ENCODE measurements at places on chromosomes 7 and 10.
A peak's percentile ranks its signal among the peaks of the same experiment; 100 is the strongest.

DNA sequence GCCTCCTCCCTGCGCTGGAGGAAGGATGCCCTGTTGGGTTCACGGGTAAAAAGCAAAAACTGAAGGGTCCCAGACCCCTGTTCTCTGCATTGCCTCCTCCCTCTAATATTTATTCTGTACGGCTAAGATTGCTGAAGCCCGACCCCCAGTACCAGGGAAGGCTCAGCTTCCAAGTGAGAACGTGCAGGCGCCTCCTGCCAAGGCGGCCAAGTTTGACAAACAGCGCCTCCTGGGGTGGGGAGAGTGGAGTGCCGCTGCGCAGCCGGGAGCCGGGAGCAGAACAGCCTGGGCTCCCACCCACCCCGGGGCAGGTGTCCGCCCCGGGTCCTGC, 4.7 kb upstream of the EBF3 start:
- no peak for DNase-seq

GRCh38 chr10:78139341-78139740, 105.7 kb downstream of the RPS24 start:
- DNase-seq: no peak

DNA sequence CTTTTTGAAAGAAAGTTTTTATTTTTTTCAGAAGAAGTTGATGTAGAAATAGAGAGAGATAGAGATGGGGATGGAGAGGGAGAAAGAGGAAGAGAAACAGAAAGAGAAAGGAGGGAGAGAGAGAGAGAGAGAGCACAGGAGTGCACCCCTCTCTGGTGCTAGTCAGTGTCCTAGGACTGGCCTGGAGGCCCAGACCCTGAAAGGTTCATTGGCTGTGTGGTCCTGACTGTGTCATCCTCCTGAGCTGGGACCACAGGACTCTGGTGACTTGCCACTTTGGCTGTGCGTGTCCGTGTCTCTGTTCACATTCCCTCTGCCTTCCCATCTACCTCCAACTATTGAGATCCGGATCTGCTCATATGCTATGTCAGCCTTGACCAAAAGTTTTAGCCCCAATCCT, 62.1 kb upstream of the SHH start:
- DNase-seq: no peak

DNA sequence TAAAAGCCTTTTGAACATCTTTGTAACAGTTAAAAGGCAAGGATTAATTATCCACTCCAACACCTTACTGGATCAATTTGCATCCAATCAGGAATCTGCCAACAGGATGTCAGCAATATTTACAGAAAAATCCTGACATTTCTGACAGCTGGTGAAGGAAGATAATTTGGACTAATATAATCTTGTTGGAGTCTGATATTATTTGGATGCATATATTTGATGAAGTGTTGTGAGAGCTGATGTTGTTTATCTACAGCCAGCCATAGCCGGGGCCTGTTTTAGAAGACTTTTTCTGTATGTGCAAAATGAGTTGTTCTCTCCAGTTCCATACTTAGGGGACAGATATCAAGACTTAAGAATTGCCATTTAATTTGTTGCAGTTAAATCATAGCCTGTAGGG, 91.1 kb downstream of the GPR37 start:
- DNase-seq: no peak

- DNase-seq: no peak
Measured at GRCh38 chr10:90378524-90379076, 479.2 kb downstream of the HTR7 start.

- DNase-seq: no peak
Measured at GRCh38 chr10:116654816-116655215, 34.1 kb downstream of the PNLIPRP2 start.

- DNase-seq: no peak
Measured at GRCh38 chr10:84966708-84967441, 638.5 kb downstream of the CCSER2 start.

DNA sequence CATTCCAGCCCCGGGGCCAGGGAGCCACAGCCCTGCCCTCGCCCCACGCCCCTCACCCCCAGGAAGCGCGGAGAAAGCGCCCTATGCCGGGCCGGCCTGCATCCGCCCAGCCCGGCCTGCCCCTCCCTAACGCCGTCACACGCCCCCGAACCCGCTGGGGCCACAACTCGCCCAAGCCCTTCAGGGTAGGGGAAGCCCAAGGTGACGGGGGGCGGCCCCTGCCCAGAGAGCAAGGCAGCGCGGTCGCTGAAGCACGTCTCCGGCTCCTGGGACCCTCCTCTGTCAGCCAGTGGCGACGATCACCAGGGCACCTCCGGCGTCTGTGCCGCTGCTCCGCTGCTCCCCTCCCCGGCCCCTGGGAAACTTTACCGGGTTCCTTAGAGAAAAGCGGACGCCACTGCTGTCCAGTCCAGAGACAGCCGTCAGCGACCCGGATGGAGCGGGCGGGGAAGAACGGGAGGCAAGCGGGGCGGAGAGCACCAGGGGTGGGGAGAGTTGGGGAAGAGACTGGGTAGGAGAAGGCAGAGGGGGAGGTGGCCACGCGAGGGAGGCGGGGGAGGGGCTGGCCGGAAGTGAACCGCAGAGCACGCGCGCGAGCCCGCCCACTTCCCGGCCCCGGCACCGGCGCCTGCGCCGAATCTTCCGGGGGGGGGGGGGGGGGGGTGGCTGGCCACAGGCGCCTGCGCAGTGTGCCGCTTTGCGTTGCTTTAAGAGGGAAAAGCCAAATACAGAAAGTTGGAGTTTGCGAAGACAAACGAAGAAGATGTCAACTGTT, at the start of gene HERC4:
Gene HERC4, minus strand, starts transcription at position 509 of the 775 bp plus-strand sequence. CDS start 2,175 bp downstream, outside the sequence.
- DNase-seq: peak; percentile 85

- DNase-seq: no peak
Measured at GRCh38 chr7:30862995-30863705, 48.5 kb upstream of the AQP1 start.

DNA sequence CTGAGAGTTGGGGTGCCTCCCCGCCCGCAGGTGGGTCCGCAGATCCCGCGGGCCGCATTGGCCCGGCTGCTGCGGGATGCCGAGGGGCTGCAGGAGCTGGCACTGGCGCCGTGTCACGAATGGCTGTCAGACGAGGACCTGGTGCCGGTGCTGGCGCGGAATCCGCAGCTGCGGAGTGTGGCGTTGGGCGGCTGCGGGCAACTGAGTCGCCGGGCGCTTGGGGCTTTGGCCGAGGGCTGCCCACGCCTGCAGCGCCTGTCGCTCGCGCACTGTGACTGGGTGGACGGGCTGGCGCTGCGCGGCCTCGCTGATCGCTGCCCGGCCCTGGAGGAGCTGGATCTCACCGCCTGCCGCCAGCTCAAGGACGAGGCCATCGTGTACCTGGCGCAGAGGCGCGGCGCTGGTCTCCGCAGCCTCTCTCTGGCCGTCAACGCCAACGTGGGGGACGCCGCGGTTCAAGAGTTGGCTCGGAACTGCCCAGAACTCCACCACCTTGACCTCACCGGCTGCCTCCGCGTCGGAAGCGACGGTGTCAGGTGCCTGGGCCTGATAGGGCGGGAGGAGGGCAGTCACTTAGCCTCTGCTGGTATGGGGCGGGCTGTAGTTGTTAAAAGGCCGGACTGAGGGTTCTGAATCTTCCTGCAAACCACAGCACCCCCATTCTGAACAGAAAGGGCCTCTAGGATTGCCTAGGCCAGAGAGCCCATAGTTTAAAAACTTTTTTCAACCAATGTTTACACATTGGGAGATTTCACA, 1.3 kb downstream of the FBXL15 start:
- DNase-seq: no peak

GRCh38 chr7:94015538-94015937, 11.4 kb upstream of the BET1 start:
- DNase-seq: no peak

DNA sequence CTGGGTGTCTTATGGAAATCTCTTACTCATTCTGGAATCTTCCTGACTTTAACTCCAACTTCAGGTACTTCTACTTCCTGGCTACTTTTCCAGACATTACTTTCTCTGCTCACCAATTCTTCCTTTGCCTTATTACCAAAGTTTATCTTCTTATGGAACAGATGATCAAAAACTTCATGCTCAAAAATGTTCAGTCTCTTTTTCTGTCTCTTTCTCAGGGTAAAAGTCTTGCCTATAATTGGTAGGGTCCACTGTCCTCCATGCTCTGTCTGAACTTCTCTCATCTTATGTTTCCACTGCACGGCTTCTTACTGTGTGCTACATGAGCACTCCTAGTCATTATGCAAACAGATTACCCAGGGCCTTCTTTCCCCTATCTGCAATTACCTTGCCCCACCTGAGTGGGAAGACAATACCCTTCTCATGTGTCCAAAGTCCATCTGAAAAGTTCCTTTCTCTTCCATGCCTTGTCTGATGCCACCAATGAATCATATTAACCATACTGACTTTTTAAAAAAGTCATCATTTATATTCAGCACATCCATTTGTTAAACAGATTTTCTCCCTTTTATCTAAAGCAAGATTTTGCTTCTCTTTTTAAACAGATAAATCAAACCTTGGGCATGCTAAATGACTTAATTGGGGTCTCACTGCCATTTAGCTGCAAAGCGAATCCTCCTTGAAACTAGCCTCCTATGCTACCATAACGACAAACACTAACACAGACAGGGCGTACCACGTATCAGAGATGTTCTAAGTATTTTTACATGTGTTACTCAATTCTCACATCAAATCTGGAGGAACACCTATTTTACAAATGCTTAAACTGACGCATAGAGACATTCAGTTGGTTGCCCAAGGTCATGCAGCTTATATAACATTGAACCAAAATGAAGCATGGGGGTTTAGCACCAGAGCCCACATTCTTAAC, 48.8 kb downstream of the SEMA3C start:
- no peak for DNase-seq

DNA sequence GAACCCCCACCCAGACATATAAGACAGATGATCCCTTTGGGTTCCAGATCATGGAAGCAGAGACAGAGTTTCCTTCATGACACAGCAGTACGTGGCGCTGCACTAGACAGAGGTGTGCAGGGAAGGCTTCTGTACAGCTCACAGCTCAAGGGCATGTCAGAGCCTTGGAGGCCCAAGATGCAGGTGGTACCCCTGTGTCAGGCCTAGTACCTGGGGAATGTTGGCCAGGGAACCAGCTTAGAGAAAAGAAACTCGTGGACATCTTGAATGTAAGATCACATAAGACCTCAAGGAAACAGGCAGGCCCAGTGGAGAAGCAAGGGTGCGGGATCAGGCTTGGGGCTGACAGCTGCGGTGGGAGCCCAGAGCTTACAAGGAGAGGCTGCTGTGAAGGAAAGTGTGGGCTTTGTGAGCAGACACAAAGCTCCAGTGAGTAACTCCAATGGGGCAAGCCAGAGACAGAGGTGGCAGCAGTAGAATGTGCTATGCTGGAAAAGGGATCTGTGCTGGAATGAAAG, 91.4 kb downstream of the WDFY4 start:
- DNase-seq: no peak

DNA sequence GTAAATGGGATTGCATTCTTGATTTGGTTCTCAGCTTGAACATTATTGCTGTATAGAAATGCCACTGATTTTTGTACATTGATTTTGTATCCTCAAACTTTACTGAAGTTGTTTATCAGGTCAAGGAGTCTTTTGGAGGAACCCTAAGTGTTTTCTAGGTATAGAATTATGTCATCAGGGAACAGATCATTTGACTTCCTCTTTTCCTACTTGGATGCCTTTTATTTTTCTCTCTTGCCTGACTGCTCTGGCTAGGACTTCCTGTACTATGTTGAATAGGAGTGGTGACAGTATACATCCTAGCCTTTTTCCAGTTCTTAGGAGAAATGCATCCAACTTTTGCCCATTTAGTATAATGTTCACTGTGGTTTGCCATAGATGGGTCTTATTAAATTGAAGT, 48.8 kb downstream of the ANXA8 start:
- no peak for DNase-seq

- DNase-seq: no peak
Measured at GRCh38 chr10:10623958-10624566, 393.6 kb upstream of the CELF2 start.

DNA sequence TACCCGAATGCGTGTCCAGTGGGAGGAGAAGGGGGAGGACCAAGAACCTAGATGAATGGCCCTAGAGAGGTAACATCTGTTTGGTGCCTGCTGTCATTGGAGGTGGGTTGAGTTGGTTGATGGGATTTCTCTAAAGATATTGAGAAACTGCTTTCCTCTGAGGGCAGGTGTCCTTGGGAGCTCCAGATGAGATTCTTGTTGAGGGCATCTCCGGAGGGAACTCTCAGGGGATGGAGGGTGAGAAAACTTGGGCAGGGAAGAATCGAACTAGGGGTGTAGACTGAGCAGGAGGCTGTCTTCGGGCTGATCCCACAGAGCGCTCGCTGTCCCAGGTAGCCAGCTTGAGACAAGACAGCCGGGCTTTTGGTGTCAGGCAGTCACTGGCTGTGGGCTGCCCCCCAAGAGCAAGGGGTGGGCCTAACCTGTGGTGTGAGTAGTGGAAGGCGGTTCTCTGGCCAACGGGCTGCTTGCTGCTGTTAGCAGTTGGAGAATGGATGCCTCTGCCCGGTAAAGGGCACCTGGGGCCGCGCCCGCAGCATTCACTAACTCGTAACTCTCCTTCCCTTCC, 3.7 kb downstream of the IRF5 start:
- DNase-seq: no peak

DNA sequence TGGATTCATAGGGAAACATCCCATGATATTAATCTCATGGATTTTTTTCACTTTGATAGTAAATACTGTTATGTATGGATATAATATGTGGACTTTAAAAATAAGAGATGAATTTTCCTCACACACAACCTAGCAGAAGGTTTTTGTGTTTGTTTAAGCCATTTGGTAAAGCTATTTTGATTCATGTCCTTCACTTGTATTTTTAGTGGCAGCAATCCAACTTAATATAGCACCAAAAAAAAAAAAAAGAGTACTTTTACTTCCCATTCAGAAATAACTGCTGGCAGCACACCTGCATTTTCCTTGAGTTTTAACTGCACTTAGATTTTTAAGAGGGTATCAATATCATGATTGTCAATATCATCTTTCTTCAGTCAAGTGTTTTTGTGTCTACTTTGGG, 60.0 kb downstream of the MCMBP start:
- DNase-seq: no peak

DNA sequence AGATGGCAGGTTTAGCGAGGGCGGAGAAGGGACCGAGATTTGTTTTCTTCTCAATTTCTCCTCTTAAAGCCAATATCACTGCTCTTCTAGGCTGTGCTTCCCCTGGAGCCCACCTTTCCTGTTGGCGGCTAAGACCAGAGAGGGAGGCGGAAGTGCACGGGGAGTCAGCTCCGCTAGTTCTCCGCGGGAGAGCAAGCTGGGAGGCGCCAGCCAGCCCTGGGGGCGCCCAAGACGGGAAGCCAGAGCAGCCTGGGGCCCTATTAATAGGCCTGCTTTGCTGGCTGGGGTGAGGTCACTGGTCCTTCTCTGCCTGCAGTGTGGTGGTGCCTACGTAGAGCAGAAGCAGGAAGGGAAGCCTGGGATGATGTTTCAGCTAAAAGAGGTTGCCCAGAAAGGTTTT, 61.6 kb downstream of the LSM5 start:
- no peak for DNase-seq

- no peak for DNase-seq
Measured at GRCh38 chr7:94265456-94265855, 129.2 kb upstream of the COL1A2 start.

- DNase-seq: no peak
Measured at GRCh38 chr7:2123360-2123759, 109.4 kb downstream of the MAD1L1 start.
